ENCODE measurements at places on chromosomes 6 and 20.
A peak's percentile ranks its signal among the peaks of the same experiment; 100 is the strongest.

- no peak for DNase-seq
Observed at GRCh38 chr6:157558487-157559200, 177.7 kb downstream of the ZDHHC14 start.

DNA sequence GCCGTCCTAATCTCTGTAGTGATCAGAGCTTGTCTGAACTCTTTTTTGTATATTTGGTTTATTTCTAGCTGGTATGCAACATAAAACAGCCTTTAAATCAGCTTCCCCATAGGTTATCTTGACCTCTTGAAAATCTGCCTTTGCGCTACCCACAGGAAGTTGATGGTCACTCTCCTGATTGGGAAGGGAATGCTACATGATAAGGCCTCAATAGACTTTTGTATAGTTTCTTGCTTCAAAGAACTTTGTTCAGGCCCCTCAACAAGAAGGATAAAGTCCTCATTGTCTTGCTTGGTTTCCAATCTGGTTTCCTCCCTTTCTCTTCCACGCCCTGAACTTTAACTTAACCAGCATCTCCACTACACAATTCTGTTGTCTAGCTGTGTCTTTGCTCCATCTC, 95.4 kb upstream of the TENT5A start:
- no peak for DNase-seq

DNA sequence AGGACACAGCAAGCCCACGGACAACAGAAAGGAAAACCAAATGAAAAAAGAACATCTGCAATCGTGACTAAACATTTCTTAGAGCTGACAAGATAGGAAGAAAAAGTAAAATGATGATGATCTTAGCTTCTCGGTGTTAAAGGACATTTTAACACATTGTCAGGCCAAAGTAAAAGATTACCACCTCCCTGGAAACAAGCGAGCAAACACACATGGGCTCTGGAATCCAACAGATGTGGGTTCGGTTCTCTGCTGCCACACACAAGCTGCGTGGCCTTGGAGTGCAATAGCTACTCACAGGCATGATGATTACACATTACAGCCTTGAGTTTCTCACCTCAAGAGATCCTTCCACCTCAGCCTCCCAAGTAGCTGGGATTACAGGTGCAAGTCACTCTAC, 7.5 kb upstream of the AAR2 start:
- DNase-seq, result peak; percentile 57

DNA sequence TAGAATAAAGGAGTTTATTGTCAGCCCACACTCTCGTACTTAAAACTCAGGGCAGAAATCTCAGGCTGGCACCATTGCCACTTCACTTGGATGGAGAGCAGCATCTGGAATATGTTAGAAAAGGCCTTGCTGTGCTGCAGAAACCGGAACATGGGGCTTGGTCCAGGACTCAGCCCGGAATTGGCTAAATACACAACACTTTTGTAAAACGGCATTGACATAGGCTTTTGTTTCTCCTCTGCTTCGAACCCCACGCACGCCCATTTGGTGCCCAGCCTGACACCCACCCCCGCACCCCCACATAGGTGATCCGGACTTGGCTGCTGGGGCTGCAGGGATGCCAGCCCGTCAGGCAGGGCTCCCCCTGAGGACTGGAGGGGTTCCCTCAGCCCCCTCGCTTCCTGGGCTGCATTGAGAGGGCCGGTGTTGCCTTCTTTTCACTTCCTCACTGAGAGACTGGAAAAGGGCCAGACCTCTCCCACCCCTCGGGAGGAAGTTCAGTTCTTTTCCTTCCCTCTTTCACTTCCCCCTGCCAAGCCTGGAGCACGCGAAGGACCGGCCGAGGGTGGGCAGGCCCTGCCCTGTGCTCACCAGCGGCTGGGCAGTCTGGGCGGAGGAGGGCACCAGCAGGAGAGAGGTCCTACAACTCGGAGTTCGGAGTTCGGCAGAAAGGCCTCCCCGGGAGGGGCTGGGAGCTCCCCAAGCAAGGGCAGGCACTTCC, 17.9 kb upstream of the CST3 start:
- DNase-seq, result peak; percentile 57

DNA sequence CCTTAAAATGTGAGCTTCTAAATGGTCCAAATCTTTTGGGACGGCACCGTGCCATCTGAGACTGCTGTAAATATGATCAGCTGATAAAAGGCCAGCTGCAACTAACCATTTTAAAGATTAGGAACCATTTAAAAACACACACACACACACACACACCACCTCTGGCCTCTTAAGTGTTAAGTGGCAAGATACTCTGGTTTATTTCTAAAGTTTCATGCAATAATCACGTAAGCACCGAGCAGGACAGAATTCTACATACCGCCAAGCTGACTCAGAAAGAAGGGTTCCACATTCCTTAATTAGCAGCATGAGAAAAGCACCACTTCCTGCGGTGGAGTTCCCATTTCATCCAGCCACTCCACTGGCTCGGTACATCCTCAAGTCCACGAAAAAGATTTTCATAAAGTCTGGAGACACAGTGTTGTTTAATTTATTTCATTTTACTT, 17.8 kb upstream of the ZNF217 start:
- no peak for DNase-seq

Measured in bone marrow (tissue), 2 donors.